ENCODE measurements at places on chromosomes 6 and 20.

GRCh38 chr20:5122873-5123260, 3.1 kb upstream of the PCNA start:
- H3K27ac ChIP-seq = no peak overlapping the region
- peaks cover 3% of the 10 kb centered on the region for H3K27me3 ChIP-seq
- no peak overlapping the region for H3K4me3 ChIP-seq
- peaks cover 47% of the 10 kb centered on the region for H3K4me1 ChIP-seq
- DNase-seq = no peak

DNA sequence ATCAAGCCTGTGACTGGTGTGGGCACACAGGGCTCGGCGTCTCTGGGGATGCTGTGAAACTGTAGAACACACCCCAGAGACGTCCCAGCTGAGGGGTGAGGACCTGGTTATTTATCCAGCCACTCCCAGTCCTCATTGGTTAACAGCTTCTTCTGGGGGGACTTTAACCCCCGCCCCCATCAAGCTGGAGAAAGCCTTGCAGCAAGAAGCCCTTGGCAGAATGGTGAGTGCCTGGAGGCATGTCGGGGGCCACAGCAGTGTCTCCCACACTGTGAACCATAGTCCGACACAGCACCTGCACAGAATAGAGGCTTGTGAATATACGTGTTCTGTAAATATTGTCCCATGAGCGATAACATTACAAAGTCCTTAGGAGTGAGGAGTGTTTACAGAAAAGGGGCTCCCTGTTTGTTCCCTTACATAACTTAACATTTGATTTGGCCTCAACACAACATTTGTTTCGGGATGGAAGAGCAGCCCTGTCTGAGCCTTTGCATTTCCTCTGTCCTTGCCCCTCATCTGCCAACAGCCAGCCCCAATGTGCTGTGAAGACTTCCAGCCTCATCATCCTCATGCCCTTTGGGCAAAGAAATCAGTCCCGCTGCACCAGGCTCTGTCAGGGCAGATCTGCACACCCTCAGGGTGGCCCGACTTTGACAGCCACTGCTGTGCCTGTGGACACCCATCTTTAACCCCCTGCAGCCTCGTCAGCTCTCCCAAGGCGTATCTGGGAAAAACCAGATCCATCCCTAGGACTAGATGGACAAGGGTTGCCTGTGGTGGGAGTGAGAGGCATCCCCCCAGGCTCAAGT, 2.2 kb upstream of the RRBP1 start:
- peaks cover 30% of the 10 kb centered on the region for H3K4me1 ChIP-seq
- no peak for DNase-seq
- H3K27ac ChIP-seq = no peak overlapping the region
- H3K27me3 ChIP-seq = peaks cover 34% of the 10 kb centered on the region

GRCh38 chr6:36383606-36384005, 3.9 kb downstream of the ETV7 start:
- H3K4me3 ChIP-seq = no peak overlapping the region
- H3K27ac ChIP-seq = no peak overlapping the region

DNA sequence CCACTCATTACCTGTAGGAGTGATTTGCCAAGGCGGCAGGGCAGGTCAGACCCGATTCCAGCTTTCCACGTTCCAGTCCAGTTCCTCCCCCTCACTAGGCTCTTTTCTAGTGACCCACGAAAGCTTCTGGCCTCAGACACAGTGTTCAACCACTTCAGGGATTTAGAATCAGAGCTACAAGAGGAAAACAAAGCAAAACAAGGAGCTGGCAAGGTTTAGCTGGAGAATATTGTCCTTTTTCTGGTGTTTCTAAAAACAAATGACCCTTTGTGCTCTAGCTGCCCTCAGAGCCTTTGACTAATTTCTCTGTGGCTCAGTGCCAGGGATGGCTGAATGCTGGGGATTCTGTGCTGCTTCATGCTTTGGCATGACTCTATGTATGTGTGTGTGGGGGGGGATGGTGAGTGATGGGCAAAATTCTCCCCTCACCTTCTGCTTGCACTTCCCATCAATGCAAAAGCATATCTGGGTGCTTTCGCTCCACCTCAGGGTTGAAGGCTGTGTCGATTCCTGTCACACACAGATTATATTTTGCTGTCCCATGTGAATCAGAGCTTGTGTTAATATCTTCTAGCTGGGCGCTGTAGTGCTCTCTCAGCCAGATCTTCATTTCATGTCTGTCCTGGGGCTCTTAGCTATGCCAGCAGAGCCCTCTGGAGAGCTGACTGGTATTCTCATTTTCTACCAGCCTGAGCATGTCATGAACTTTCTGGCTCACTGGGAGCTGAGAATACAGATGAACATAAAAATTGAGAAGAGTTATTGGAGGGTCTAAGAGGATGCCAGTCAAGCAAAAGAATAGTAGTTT, 19.3 kb upstream of the NEDD9 start:
- no peaks in the 10 kb centered on the region for H3K36me3 ChIP-seq
- peak; percentile 40 for DNase-seq
- peaks cover 33% of the 10 kb centered on the region for H3K4me1 ChIP-seq
- peak overlapping the region; percentile 32 for H3K27ac ChIP-seq

DNA sequence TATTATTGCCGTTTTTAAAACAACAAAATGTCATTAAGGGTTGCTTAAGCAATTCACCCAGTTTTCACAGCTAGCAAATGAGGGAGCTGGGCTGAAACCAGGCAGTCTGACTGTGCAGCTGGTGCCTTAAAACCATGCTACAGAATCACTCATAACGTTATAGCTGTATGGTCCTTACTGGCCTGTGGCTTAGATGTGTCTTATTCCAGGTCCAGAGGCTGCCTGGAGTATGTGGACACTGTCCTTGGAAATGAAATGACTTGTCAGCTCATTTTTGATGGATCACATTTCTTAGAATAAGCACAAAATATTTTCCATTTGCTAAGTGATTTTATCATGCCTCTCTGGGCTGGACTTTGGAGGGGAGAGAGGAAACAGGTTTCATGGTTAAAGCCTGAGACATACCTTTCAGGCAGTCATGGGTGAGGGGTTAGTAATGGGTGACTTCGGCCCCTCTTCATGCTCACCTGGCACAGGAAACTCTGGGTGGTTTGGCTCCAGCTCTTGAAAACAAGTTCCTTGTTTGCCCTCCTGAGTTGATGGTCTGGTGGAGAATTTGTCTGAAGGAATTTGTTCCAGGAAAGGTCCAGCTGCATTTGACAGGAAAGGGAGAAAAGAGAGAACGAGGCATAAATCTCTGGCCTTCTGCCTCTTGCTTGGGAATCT, 823.2 kb downstream of the DHX35 start:
- DNase-seq = no peak
- H3K36me3 ChIP-seq = no peaks in the 10 kb centered on the region
- H3K4me1 ChIP-seq = no peaks in the 10 kb centered on the region

DNA sequence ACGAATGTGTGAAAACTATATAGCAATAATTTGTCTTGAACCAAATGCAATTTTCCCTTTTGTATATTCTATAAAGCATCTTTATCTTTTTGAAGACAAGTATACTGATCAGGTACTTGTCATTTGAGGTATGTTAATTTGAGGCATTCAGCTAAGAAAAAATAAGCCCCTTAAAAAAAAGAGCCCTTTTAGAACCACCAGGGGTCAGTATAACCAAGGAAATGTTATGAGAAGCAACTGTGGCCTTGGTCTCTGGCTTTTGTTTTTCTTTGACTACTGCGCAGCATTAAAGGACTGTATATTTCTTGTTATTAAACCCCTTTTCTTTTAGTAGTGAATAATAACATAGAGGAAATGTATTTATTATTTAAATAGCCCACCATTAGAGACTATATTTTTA, 43.1 kb downstream of the CD109 start:
- H3K36me3 ChIP-seq = peaks cover under 1% of the 10 kb centered on the region
- peaks cover 35% of the 10 kb centered on the region for H3K4me1 ChIP-seq
- no peak overlapping the region for H3K4me3 ChIP-seq
- DNase-seq = peak; percentile 49

GRCh38 chr6:115573861-115574260, 486.8 kb downstream of the FRK start:
- no peaks in the 10 kb centered on the region for H3K27me3 ChIP-seq
- DNase-seq = no peak
- no peak overlapping the region for H3K4me3 ChIP-seq
- H3K4me1 ChIP-seq = no peaks in the 10 kb centered on the region
- H3K36me3 ChIP-seq = no peaks in the 10 kb centered on the region

DNA sequence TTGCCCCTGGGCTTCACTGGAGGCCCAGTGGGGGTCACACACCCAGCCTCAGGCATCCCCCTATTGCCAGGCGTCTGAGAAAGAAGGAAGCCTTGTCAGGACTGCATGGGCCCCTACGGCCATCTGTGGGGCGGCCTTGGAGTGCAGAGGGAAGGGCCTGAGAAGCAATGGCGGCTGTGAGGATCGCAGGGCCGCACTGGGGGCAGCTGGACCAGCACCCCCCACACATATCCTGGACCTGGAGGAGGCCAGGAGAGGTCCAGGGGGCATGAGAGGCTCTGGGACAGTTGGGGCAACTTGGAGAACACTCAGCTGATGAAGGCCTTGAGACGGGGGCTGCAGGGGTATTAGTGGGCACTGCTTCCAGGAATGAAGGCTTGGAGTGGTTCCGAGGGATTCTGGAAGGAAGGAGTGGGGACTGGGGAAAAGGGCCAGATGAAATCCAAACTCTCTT, 16.5 kb downstream of the MDFI start:
- H3K27me3 ChIP-seq = peaks cover 37% of the 10 kb centered on the region
- peaks cover 7% of the 10 kb centered on the region for H3K4me1 ChIP-seq
- no peak overlapping the region for H3K4me3 ChIP-seq
- DNase-seq = no peak
- H3K27ac ChIP-seq = no peak overlapping the region

DNA sequence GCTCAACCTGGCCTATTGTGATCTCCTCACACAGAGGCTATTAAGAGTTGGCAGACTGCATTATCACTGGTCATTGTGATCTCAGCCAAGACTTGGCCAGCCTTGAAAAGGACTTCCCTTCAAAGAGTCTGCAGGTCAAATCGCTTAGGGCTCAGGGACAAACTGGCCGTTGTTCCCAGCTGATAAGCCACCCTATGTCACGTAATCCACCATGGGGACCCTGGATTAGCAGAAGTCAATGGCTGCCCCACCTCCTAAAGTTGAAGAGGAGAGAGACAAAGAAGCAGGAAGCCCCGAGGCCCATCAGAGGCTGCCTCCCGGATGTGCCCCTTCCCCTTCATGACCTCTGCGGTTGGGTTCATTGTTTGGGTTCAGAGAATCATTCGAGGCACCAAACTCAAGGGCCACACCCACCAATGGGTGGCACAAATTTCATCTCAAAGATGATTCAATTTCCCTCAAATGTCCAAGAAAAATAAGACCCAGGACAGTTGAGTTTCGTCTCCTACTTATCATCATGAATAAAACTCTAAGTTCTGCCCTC, 56.6 kb downstream of the BPIFB1 start:
- H3K36me3 ChIP-seq = no peaks in the 10 kb centered on the region
- H3K27ac ChIP-seq = no peak overlapping the region

DNA sequence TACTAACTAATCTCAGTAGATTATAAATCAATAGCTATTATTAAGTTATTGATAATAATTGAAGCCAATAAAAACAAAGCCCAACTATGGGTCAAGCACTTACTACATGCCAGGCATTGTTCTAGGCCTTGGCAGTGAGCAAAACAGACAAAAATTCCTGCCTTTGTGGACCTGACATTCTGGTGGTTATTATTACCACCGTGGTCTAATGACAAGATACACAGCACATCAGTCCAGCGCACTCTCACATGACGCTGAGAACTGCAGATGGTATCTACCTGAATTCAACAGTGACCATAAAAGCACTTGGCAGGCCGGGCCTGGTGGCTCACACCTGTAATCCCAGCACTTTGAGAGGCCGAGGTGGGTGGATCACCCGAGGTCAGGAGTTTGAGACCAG, 121.4 kb downstream of the ZMYND8 start:
- H3K36me3 ChIP-seq = peaks cover 48% of the 10 kb centered on the region
- H3K4me3 ChIP-seq = no peak overlapping the region
- H3K27ac ChIP-seq = no peak overlapping the region
- DNase-seq = no peak
- H3K27me3 ChIP-seq = peaks cover 3% of the 10 kb centered on the region

- 0 out of 2 replicates have a peak, but pooled peaks cover 2% of the 10 kb centered on the region for H3K27me3 ChIP-seq
- H3K36me3 ChIP-seq = peaks cover 10% of the 10 kb centered on the region
- no peak overlapping the region for H3K27ac ChIP-seq
- no peak overlapping the region for H3K4me3 ChIP-seq
- DNase-seq = no peak
Observed at GRCh38 chr6:8969747-8970146, 534.4 kb upstream of the SLC35B3 start.

- DNase-seq = no peak
- peaks cover 11% of the 10 kb centered on the region for H3K4me1 ChIP-seq
- H3K36me3 ChIP-seq = no peaks in the 10 kb centered on the region
- no peak overlapping the region for H3K4me3 ChIP-seq
- H3K27me3 ChIP-seq = no peaks in the 10 kb centered on the region
- H3K27ac ChIP-seq = no peak overlapping the region
Observed at GRCh38 chr6:155830531-155830930, 374.9 kb upstream of the NOX3 start.

Data from HFFc6 (cell line).